KG1 (cell line): ENCODE measurements at places on chromosomes 6 and 20.

DNA sequence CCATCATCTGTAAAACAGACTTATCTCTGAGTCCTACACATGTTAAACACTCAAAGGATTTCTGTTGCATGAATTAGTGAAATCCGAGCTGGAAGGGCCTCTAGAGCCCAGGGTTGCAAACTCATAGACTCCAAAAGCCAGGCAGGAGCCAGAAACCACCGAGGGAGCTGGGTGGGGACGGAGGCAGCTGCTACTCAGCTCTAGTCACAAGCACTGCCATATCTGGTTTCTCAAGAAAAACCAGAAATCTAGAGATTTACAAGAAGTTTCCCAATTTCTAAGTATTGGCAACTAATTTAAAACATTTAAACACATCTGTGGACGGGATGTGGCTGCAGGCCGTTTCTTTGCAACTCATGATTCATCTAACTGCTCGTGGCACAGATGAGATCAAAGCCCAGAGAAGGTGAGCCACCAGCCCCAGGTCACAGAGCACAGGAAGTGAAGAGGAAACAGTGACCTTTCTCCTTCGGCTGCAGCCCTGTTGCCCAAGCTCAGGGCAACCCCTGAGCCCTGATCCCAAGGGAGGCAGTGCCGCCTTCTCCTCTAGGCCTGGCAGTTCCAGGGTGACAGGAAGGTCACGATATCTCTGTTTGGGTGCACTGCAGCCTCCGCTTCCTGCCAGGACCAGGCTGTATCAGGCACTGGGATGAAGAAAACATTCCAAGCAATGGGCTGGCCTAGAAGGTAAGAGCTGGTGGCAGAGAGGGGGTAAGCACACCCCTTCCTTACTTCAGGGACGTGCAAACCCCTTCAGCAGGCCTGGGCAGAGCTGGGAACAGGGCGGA, 26.4 kb upstream of the PTGIS start:
- no peak for DNase-seq

- DNase-seq: no peak
These were observed 228.7 kb upstream of the RREB1 start for GRCh38 chr6:6878887-6879585.

GRCh38 chr20:63657260-63657936, 714 bp upstream of the RTEL1 start:
- no peak for DNase-seq

- no peak for DNase-seq
These were observed 11.0 kb upstream of the ARMC12 start for GRCh38 chr6:35725721-35726438.

- no peak for DNase-seq
These were observed 60.6 kb upstream of the ATXN1 start for GRCh38 chr6:16821834-16822264.

DNA sequence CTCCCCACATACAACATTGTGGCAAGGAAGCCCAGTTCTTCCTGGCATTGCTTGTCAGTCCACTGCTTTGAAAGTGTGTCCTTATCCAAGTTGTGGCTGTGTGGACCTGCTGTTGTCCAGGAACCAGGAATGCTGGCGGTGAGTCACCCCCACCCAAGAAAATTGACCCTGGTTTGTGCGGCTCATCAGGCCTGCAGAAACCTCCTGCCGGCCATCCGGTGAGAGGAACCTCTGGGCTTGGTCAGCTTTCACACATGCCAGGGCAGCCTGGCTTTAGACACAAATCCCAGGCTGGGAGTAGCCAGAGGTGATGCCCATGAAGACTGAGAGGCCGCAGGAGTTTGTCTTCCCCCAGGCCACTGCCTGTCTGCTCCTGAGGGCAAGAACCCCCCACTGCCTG, 223.6 kb downstream of the TTLL2 start:
- no peak for DNase-seq

DNA sequence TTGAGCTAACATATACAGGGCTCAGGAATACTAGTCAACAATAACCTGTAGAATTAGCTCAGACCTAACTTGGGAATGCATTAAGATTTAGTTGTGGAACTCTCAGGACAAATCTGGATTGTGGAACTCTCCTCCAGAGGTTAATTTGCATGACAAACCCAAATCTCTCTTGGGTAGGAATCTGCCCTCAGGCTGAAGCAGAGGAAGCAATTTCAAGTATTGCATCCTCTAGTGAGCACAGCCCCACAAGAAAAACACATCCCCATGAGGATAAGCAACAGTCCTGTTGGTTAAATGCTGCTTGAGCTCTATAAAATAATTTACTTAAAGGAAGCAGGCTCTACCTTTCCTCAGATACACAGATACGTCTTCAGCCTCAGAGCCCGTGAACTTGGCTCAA, 170.9 kb upstream of the STXBP5 start:
- no peak for DNase-seq

DNA sequence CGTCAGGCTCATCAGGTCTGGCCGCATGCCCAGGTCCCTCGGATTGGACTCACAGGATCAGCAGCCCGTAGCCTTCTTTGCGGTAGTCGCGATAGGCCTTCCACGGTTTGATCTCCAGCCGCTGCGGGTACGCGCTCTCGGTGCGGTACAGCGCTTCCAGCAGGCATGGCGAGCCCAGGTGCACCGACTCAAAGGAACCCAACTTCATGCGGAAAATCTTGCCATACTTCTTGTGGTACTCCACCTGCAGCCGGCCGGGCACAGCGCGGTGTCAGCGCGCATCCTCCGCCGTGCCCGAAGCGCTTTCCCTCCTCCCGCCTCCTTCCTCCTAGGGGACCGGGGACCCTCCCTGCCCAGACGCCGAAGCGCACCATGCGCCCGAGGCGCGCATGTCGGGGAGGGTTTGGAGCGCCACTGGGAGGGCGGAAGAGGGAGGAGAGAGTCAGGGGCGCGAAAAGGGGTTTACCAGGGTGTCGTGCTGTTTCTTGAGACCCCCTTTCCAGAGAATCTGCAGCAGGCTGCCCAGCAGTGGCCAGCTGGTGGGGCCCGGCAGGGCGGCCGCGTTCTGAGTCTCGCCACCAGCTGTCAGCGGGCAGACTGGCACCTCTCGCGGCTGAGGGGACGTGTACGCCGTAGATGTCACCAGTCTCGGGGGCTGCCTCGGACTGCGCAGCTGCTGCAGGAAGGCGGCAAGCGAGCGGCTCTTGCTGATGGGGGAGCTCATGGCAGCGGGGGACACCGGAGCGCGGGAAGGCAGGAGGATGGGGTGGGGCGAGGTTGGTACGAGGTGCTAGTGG, 732 bp downstream of the CYP24A1 start:
- DNase-seq: no peak

DNA sequence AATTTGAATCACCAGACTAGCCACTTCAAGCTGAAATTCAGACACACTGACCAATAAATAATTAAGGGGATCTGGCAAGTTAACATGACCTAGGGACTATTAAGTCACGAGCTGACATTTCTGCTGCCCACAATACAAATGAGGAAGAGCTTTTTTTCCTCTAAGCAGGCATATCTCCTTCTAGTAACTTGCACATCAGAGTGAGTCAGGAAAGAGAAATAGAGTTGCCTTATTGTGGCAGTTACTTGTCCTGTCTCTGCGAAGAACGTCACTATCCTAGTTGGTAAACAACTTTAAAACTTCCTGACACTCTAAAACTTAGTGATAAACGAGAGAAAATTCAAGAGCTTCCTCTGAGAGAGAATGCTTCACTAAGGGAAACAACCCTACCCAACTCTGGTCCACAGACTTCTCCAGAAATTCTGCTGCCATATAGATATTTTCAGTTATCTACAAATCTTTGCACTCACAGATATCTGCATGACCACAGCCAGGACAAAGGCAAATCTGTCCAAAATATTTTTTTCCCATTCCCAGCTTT, 4.2 kb downstream of the PLA2G7 start:
- DNase-seq: no peak

DNA sequence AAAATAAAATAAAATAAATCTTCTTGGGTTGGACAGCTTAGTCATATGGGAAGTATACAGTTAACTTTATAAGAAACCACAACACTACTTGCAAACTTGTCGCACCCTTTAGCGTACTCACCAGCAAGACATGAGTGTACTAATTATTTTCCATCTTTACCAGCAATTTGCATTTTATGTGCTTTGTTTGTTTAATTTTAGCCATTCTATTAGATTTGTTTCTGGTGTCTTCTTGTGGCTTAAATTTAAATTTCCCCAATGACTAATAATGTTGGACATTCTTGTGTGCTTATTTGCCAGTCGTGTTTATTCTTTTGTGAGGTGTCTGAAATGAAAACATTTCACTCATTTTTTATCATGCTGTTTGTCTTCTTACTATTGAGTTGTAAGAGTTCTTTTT, 1172.2 kb upstream of the CITED2 start:
- no peak for DNase-seq

GRCh38 chr6:149436647-149437046, 36.6 kb downstream of the SUMO4 start:
- no peak for DNase-seq

GRCh38 chr6:22357724-22358189, 60.9 kb upstream of the PRL start:
- DNase-seq: no peak

GRCh38 chr6:27237089-27237803, 10.3 kb upstream of the PRSS16 start:
- DNase-seq: peak; percentile 31

- DNase-seq: no peak
These were observed 1159.1 kb upstream of the CITED2 start for GRCh38 chr6:140533526-140533925.

- DNase-seq: no peak
These were observed 202.6 kb upstream of the HEY2 start for GRCh38 chr6:125546841-125547251.

DNA sequence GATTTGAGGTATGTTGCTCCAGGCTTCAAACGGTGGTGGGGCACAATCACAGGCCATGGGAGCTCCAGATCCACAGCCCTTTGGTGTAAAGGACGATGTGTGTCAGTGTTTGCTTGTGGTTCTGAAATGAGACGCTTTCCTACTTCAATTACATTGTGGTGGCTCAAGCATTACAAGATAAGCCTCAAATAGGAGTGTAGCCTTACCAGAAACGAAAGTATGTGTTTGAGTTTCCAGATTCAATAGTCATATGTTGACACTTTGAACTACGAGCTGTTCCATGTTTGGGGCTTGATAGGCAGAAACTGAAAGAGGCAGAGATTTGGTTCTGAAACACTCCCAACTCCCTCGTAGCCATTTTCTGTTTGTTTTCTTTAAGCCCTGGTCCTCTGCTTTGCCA, 187.1 kb downstream of the MYLK4 start:
- no peak for DNase-seq

DNA sequence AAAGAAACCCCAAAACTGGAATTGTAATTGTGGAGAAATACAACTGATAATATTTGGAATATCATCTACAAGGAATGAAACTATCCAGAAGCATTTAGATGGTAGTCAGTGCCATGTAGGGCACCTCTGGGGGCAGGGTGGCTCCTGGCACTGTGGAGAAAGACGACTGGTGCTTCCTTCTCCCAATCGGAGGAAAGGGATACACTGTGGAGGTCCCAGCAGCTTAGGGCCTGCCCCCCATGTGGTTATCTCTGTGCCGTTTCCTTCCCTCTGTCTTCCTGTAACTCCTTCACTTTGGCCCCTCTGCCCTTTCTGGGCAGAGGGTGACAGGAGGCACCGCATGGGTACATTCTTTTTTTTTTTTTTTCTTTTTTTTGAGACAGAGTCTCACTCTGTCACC, 178.4 kb downstream of the MTHFD1L start:
- no peak for DNase-seq

DNA sequence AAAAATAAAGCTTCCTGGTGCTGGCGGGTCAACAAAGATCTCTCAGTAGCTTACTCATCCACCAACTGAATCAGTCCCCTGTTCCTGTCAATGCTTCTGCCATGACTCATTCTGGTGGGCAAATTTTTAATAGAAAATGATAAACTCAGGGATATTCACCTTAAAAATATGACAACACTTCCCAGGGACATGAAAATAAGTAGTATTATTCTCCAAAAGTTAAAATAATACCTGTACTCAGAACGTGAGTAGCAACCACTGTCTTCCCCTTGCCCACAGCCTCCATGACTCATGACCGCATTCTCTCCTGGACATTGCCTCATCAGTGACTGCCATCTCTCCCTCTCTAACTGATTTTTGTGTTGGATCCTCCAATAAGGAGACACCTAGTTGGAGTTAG, 552.3 kb downstream of the KIF16B start:
- no peak for DNase-seq

- no peak for DNase-seq
These were observed 114.1 kb upstream of the RREB1 start for GRCh38 chr6:6993503-6994237.

GRCh38 chr20:54028276-54029011, 42.0 kb downstream of the BCAS1 start:
- no peak for DNase-seq

DNA sequence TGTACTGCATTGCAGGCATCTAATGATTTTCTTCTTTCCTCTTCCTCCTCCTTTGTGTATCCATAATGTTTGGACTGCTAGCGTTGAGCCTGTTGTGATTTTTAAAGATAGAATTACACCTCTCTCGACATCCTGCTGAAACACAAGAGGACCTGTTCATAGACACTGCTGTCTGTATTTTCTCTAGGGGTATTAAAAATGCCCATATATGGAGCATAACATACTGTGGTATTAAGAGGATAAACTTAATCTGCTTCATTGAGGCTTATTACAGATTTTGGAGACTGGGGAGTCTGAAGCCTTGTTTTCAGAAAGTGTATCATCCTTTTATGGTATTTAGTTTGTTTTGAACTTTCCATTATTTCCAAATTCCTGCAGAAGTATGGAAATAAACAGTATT, 414.3 kb downstream of the CDKAL1 start:
- no peak for DNase-seq
